ENCODE measurements at places on chromosomes 13 and 19.

GRCh38 chr13:94917824-94918223 is 205.5 kb upstream of the SOX21 start:
- no peak overlapping the region for H3K4me3 ChIP-seq
- H3K27ac ChIP-seq = no peak overlapping the region
- H3K27me3 ChIP-seq = no peaks in the 10 kb centered on the region
- no peaks in the 10 kb centered on the region for H3K4me1 ChIP-seq
- no peak for DNase-seq
- H3K36me3 ChIP-seq = no peaks in the 10 kb centered on the region

DNA sequence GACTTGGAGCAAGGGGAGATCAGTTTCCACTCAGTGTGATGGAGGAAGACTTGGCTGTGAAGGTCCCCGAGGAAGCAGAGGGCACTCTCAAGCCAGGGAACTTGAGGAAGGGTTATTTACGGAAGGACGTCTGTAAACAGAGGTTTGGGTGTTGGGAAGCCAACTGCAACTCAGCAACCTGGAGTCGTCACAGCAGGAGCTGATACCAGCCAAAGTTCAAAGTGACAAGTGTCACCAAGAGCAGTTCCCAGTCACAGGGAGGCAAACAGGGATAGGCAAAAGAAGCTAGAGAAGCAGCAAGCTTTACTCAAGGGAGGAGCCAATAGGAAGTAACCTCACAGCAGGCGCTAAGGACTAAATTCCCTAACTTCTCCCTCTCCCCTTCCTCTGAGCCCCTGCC is 205.5 kb downstream of the EFNB2 start:
- H3K4me3 ChIP-seq = no peak overlapping the region
- no peak overlapping the region for H3K27ac ChIP-seq
- no peak for DNase-seq
- no peaks in the 10 kb centered on the region for H3K36me3 ChIP-seq
- H3K4me1 ChIP-seq = no peaks in the 10 kb centered on the region

- H3K4me3 ChIP-seq = no peak overlapping the region
- H3K27me3 ChIP-seq = no peaks in the 10 kb centered on the region
- DNase-seq = peak; percentile 59
- H3K36me3 ChIP-seq = peaks cover 19% of the 10 kb centered on the region
Measured at GRCh38 chr19:51702825-51703574, 9.9 kb downstream of the SPACA6 start.

GRCh38 chr13:37412241-37412921 is 186.2 kb downstream of the POSTN start:
- no peak overlapping the region for H3K27ac ChIP-seq
- H3K4me3 ChIP-seq = no peak overlapping the region
- no peaks in the 10 kb centered on the region for H3K36me3 ChIP-seq
- no peaks in the 10 kb centered on the region for H3K4me1 ChIP-seq
- H3K27me3 ChIP-seq = no peaks in the 10 kb centered on the region

GRCh38 chr13:109148243-109148642 is 518.8 kb downstream of the MYO16 start:
- no peak for DNase-seq
- H3K27me3 ChIP-seq = no peaks in the 10 kb centered on the region
- H3K36me3 ChIP-seq = no peaks in the 10 kb centered on the region
- H3K4me1 ChIP-seq = no peaks in the 10 kb centered on the region
- no peak overlapping the region for H3K4me3 ChIP-seq

DNA sequence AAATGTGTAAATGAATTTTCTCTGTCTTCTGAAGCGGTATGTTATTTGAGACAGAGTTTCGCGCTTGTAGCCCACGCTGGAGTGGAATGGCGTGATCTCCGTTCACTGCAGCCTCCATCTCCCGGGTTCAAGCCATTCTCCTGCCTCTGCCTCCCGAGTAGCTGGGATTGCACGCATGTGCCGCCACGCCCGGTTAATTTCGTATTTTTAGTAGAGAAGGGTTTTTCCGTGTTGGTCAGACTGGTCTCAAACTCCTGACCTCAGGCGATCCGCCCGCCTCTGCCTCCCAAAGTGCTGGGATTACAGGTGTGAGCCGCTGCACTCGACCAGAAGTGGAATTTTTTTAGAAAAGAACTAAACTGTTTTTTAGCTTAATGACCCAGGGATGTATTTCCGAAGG is 3.4 kb upstream of the ZNF808 start:
- H3K4me3 ChIP-seq = no peak overlapping the region
- peak; percentile 12 for DNase-seq
- H3K4me1 ChIP-seq = no peaks in the 10 kb centered on the region
- H3K36me3 ChIP-seq = no peaks in the 10 kb centered on the region

GRCh38 chr19:50569938-50570540 is 1.8 kb upstream of the LRRC4B start:
- no peak overlapping the region for H3K4me3 ChIP-seq
- no peaks in the 10 kb centered on the region for H3K36me3 ChIP-seq
- no peaks in the 10 kb centered on the region for H3K4me1 ChIP-seq
- DNase-seq = no peak
- no peaks in the 10 kb centered on the region for H3K27me3 ChIP-seq

DNA sequence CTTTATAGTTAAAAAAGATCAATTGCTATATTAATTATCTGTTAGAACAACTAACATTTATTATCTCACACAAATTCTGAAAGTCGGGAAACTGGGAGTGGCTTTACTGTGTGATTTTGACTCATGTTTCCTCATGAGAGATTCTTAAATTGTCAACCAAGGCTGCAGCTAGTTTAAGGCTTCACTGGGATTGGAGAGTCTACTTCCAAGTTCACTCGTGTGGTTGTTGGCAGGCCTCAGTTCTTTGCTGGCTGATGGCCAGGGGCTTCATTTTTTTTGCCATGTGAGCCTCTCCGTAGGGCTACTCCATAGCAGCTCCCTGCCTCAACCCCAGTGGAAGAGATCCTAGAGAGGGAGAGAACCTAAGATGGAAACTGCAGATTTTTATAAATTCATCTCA is 24.5 kb upstream of the LPAR6 start:
- H3K36me3 ChIP-seq = no peaks in the 10 kb centered on the region
- peak; percentile 53 for DNase-seq
- H3K4me3 ChIP-seq = no peak overlapping the region
- H3K4me1 ChIP-seq = peaks cover 2% of the 10 kb centered on the region
- H3K27ac ChIP-seq = peak overlapping the region; percentile 41

- no peak within 1 kb of the TSS for H3K27ac ChIP-seq
- H3K36me3 ChIP-seq = no peaks in the 10 kb centered on the region
- DNase-seq = peak; percentile 83
- no peaks in the 10 kb centered on the region for H3K4me1 ChIP-seq
Measured at GRCh38 chr13:37869756-37870488, at the start of gene TRPC4. TSS of gene TRPC4 (minus strand) at chr13:37869772. CDS start at chr13:37783333, 86,439 bp downstream.

- H3K36me3 ChIP-seq = no peaks in the 10 kb centered on the region
- no peak overlapping the region for H3K27ac ChIP-seq
- H3K27me3 ChIP-seq = no peaks in the 10 kb centered on the region
- no peak overlapping the region for H3K4me3 ChIP-seq
- DNase-seq = peak; percentile 65
Measured at GRCh38 chr19:16714702-16715287, 4.9 kb upstream of the NWD1 start.

DNA sequence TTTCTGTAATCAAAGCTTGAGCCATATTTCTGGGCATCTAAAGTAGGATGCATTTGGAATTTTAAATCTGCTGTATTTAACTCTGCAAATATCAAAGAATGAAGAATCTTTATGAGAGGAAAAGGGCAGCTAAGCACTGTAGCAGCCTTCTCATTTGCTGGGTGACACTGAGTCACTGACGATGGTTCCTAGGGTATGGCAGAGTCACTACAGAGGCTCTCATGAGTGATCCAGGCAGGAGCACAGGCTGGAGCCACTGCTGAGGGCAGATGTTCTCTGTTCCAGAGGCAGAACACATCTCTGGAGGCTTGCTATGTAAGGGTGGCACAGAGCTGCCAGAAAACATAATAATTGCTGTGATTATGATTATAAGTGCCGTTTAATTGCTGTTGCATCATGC is 340.7 kb upstream of the HTR2A start:
- no peaks in the 10 kb centered on the region for H3K27me3 ChIP-seq
- no peaks in the 10 kb centered on the region for H3K4me1 ChIP-seq
- DNase-seq = no peak
- H3K27ac ChIP-seq = no peak overlapping the region

DNA sequence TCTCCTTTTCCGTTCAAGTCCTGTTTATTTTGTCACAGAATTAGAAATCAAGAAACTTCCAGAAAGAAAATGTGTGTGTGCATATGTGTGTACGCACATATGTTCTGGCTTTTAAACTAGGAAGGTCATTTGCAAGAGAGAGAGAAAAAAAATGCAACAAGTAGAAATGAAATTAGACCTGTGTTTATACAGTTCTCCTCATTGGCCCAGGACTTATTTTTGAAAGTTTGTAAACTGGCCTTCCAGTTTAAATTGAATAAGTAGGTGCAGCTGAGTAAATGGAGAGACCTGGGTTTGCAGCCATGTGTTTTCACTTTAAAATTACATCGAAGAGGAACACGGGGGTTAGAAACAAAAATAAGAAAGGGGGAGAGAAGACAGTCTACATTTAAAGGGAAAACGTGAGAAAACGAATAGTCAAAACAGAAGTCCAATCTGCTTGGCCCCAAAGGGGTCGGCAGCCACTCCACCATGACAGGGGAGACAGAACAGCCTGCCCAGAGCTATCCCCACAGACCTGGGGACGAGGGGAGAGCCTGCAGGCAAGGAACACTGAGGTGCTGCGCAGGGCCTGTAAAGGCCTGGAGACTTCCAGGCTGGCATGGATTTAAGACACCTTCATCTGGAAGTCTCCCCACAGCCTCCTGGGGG is 216.8 kb upstream of the MAB21L1 start:
- no peak overlapping the region for H3K27ac ChIP-seq
- DNase-seq = no peak
- H3K4me3 ChIP-seq = no peak overlapping the region
- no peaks in the 10 kb centered on the region for H3K27me3 ChIP-seq

GRCh38 chr13:100493418-100493817 is 95.2 kb downstream of the GGACT start:
- H3K4me3 ChIP-seq = no peak overlapping the region
- peaks cover 2% of the 10 kb centered on the region for H3K4me1 ChIP-seq
- no peaks in the 10 kb centered on the region for H3K27me3 ChIP-seq

GRCh38 chr13:73984949-73985691 is 149.1 kb downstream of the KLF12 start:
- no peak for DNase-seq
- H3K27me3 ChIP-seq = no peaks in the 10 kb centered on the region
- H3K4me3 ChIP-seq = no peak overlapping the region
- no peaks in the 10 kb centered on the region for H3K4me1 ChIP-seq
- H3K27ac ChIP-seq = no peak overlapping the region
- H3K36me3 ChIP-seq = no peaks in the 10 kb centered on the region

DNA sequence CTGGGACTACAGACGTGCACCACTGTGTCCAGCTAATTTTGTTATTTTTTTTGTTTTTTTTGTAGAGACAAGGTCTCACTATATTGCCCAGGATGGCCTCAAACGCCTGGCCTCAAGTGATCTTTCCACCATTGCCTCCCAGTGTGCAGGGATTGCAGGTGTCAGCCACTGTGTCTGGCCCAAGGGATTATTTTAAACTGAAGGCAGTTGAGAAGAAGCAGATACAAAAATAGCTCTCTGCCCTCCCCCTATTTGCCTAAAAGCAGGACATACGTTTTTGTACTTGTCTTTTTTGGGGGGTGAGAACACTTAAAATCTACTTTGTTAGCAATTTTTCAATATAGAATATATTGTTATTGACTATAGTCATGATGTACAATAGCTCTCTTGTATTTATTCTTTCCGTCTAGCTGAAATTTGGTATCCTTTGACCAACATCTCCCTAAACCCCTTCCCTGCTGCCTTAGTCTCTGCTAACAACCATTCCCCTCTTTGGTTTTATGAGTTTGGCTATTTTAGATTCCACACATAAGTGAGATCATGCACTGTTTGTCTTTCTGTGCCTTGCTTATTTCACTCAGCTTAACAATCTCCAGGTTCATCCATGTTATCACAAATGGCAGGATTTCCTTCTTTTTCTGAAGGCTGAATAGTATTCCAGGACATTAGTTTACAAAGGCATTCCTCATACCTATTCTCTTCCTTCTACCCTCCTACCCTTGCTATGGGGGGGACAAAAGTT is 34.9 kb downstream of the ADGRE3 start:
- H3K4me3 ChIP-seq = no peak overlapping the region
- no peaks in the 10 kb centered on the region for H3K36me3 ChIP-seq
- no peak for DNase-seq
- H3K27me3 ChIP-seq = no peaks in the 10 kb centered on the region
- no peaks in the 10 kb centered on the region for H3K4me1 ChIP-seq
- H3K27ac ChIP-seq = no peak overlapping the region

DNA sequence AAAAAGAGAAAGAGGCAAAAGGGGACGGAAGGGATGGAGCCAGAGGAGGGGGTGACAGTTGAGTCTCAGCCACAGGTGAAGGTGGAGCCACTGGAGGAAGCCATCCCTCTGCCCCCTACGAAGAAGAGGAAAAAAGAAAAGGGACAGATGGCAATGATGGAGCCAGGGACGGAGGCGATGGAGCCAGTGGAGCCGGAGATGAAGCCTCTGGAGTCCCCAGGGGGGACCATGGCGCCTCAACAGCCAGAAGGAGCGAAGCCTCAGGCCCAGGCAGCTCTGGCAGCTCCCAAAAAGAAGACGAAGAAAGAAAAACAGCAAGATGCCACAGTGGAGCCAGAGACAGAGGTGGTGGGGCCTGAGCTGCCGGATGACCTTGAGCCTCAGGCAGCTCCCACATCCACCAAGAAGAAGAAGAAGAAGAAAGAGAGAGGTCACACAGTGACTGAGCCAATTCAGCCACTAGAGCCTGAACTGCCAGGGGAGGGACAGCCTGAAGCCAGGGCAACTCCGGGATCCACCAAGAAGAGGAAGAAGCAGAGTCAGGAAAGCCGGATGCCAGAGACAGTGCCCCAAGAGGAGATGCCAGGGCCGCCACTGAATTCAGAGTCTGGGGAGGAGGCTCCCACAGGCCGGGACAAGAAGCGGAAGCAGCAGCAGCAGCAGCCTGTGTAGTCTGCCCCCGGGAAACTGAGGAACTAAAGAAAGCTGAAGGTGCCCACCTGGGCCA is 2.5 kb downstream of the POLR1G start:
- H3K4me1 ChIP-seq = peaks cover 6% of the 10 kb centered on the region
- no peak overlapping the region for H3K27ac ChIP-seq
- no peak overlapping the region for H3K4me3 ChIP-seq

DNA sequence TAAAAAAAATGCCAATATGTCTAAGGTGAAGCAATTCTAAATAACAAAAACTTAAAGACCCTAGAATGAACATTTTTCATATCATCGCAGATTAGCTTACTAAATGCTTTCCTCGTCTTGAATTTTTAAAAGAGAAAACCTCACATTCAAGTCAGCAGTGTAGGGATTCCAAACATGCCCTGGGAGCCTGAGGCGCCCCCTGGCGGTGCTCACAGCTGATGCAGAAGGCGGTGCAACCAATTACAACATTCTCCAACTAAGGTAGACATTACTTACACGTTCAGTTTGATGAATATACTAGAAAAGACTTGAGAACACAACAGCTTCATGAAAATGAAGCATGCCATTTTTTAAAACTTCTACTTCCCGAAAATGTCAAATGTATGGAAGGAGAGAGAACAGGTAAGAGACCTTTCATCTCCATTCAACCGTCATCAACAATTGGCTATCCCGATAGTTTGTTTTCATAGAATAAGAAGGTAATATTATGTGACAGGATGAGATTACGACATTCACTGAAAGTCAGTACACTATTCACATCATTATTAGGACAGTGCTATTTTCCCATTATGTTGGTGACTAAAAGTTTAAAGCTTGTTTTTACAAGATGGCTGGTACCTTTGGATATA is 304.4 kb downstream of the DCLK1 start:
- no peaks in the 10 kb centered on the region for H3K27me3 ChIP-seq
- H3K4me1 ChIP-seq = no peaks in the 10 kb centered on the region
- no peaks in the 10 kb centered on the region for H3K36me3 ChIP-seq
- no peak overlapping the region for H3K4me3 ChIP-seq
- no peak for DNase-seq

GRCh38 chr19:58385891-58386575 is 1.0 kb upstream of the RPS5 start:
- peak overlapping the region; percentile 88 for H3K4me3 ChIP-seq
- peak overlapping the region; percentile 97 for H3K27ac ChIP-seq
- peaks cover 7% of the 10 kb centered on the region for H3K4me1 ChIP-seq
- no peak for DNase-seq
- H3K36me3 ChIP-seq = no peaks in the 10 kb centered on the region

Data from kidney (tissue), 22 donors.